ENCODE measurements at places on chromosomes 7 and 10.

- no peak for DNase-seq
Observed at GRCh38 chr7:14850039-14850438, 52.5 kb downstream of the DGKB start.

GRCh38 chr7:44759246-44759645 lies 10.6 kb downstream of the ZMIZ2 start:
- no peak for DNase-seq

DNA sequence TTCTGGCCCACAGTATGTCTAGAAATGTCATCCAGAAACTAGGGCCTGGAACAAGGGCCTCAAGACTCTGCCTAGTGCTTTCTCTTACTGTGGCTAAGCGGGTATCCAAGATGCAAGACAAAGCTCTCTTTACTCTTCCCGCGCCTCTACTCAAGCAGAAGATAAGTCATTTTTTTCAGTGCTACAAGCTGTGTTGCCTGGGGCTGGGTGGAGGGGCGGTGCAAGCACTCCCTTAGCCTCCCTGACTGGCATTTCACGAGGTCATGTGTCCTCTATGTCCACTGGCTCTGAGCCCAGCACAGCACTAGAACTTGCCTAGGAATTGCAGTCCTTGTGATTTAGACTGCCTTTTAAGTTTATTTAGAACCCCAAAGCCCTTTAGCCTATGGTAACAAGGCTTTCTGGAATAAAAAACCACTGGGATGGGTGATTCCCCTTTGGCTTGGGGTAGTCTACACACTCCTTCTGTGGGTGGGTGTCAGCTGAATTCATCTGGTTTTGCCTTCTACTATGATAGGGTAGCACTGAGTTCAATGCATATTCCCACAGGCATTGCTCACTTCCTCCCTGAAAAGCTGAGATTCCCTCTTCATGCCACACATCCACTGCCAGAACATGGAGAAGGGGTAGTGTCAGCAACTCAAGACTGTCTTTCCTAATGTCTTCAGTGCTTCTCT lies 371.8 kb upstream of the KCND2 start:
- no peak for DNase-seq

GRCh38 chr7:30254248-30254647 lies 30.1 kb upstream of the ZNRF2 start:
- no peak for DNase-seq

DNA sequence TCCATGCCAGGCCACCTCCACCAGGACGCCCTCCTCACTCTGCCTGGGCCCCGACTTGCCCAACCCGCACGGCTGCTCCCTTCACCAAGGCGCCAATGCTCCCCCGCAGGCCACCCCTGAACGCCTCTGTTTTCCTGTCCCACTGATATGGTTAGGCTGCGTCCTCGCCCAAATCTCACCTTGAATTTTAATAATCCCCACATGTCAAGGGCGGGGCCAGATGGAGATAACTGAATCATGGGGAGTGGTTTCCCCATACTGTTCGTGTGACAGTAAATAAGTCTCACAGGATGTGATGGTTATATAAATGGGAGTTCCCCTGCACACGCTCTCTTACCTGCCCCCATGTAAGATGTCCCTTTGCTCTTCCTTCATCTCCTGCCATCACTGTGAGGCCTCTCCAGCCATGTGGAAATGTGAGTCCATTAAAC lies 29.8 kb downstream of the RSU1 start:
- no peak for DNase-seq

- DNase-seq, result no peak
Observed at GRCh38 chr10:88893611-88894010, 13.6 kb downstream of the STAMBPL1 start.

DNA sequence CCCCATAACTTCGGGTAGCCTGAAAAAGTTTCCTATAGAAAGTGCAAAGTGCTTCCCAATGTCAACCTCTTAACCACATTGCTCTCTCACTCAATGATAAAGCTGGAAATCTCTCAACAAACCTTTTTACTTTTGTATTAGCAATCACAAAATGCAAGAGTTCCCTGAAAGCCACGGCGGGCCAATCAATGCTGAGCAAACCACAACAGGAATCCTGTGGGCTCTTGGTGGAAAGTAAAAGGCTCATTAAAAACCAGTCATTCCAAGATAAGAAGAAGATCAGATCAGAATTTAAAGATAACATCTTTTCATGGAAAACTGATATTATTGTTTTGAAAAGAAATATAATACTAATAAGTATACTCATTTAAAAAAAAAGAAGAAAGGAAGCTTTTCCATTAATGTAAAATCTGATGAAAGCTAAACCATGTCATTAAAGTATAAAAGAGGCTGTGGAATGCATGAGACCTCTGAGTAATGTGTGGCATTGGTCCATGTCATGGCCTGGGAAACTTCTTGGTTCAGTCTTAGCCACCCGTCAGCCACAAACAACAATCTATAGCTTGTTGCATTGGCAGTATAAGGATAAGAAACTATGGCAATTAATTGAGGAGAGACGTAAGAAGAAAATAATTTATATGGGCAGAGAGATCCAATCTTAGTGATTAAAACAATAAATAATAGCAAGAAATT lies 1066.1 kb upstream of the SORCS1 start:
- no peak for DNase-seq

DNA sequence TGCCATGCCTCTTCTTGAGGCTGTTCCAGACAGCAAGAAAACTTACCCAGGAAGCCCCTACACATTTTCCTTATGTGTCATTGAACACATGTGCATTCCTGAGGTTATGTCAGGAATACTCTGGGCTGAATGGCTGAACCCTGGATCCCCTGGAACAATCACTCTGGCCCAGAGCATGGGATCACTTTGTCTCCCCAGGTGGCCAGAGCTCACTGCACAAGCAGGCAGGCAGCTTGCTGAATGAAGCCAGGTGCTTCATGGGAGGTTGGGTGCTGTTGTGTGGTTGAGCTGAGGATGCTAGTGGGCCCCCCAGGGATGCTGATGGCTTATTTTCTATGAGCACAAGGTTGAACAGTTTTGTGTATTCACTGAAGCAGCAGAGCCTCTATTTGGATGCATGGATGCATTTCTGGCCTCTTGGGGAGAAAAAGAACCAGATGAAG lies 54.7 kb upstream of the NPTX2 start:
- DNase-seq, result no peak

- no peak for DNase-seq
Observed at GRCh38 chr10:4686644-4686996, 139.4 kb upstream of the AKR1E2 start.

DNA sequence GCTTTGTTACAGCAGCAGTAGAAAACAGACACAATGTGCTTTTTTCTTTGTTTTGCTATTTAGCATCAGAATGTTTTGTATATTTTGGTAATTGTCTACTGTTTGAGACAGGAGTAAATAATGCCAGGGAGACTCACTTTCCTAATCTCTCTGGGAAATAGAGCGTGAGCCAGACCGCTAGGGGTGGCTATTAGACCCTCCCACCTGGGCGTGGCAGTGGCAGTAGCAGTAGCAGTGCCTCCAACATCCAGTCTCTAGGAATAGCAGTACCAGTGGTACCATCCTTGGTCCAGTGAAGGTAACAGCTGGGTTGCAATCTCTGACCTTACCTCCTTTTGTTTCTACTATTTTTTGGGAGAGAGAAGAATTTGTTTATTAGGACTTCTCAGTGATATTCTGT lies 165.7 kb upstream of the MAGI2 start:
- no peak for DNase-seq

- no peak for DNase-seq
Observed at GRCh38 chr10:65838811-65839210, 1087.0 kb upstream of the LRRTM3 start.
